ENCODE measurements at places on chromosomes 7 and 10. TPM values are rescaled to one million over a fixed set of nuclear protein-coding genes. Genes with fewer than 3 reads are reported as not detected.

- DNase-seq: peak; percentile 45
These were observed 25.2 kb upstream of the ITPRID1 start for GRCh38 chr7:31488562-31489203.

DNA sequence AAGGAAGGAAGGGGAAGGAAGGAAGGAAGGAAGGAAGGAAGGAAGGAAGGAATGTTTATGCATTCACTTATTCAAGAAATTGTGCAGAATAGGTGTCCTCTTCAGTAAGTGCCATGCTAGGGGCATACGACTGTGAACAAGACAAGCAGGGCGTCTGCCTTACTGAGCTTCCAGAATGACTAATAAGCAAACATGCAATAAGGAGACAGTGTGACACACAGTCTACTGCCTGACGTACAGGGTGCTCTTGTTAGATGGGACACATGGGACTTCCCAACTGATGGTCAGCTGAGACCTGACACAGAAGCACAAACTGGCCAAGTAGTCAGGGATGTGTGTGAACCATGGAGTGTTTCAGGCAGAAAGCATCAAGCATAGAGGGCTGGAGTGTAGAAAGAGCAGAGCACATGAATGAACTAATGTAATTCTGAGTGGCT lies 18.2 kb downstream of the DNAJC12 start:
- peak; percentile 90 for DNase-seq

DNA sequence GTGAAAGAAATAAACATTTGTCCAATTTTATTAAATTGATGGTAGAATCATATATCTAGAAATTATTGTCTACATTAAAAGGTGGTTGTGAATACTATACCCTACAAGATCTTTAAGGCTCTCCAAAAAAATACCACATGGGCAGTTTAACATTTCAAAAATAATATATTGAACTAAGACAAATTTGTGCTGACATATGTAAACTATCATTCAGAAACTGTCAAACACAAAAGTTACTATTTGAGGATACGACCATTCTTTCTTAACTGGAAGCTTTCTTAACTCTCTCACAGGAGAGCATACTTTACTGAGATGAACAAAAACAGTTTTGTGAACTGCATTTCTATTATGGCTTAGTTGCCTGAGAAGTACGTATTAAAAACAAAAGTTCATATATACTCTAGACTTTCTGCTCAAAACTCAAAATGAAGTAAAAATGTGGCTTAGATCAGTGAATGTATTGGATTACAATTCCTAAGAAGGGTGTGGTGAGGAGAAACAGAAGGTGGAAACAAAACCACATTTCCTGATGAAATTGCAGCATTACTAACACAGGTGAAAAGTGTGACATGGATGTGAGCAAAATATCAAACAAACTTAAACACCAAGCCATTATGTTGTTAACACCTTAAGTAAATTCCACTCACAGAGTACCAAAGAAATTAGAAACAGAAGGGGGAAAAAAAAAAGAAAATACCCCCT lies 138.5 kb downstream of the SEMA3A start:
- peak; percentile 14 for DNase-seq

- DNase-seq: no peak
These were observed 1344.3 kb upstream of the LRRTM3 start for GRCh38 chr10:65581426-65582026.

- DNase-seq: no peak
These were observed 332.6 kb downstream of the SH2D4B start for GRCh38 chr10:80870282-80870681.

DNA sequence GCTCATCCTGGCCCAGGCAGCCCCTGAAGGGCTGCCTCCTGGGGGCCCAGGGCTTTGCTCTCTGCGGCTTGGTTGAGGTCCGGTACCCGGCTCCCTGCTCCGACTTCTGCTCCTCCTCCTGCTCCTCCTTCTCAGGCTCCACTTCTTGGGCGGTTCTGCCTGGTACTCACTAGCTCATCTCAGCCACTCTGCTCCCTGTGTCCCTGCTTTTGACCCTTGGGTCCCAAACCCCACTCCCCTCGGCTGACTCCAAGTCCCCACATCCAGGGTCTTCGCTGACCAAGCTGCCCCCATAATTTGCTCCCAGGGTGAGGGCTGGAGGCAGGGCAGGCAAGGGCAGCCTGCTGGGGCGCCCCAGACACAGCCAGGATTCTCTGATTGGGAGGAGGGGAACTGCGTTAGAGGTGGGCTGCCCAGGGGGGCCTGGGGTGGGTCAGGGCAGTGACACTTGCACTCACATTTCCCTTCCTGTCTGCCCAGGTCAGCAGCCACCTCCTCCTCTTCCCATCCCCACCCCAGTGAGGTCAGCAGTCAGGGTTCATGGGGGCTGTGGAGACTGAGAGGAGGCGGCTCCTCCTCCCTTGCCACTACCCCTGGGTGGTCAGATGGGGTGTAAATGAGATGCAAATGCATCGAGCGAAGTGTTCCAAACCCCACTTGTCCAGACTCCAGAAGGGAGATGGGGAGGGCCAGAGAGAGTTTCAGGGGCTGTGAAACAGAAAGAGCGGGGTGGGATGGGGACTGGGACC lies 2.2 kb downstream of the SMARCD3 start:
- peak; percentile 93 for DNase-seq

- no peak for DNase-seq
These were observed 49.1 kb upstream of the STEAP1B start for GRCh38 chr7:22549051-22549450.

DNA sequence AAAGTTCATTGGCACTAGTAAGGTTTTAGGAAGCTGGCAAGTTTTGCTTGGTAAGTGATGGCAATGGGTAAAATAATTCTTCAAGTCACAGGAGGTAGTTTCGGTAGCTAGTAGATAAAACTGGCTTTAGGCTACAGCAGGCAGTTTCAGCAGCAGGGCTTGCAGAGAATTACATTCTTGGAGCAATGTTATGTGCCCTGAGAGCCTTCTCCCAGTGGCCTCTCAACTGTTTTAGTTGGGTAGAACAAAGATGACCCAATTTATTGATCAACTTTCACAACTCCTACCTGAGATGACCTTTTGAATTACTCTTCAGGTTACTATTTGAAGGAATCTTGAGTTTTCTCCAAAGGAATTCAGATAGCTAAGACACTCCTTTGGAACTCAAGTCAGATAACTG lies 16.4 kb upstream of the NFE2L3 start:
- no peak for DNase-seq

- DNase-seq: no peak
These were observed 111.0 kb downstream of the GRID1 start for GRCh38 chr10:86255405-86256251.

DNA sequence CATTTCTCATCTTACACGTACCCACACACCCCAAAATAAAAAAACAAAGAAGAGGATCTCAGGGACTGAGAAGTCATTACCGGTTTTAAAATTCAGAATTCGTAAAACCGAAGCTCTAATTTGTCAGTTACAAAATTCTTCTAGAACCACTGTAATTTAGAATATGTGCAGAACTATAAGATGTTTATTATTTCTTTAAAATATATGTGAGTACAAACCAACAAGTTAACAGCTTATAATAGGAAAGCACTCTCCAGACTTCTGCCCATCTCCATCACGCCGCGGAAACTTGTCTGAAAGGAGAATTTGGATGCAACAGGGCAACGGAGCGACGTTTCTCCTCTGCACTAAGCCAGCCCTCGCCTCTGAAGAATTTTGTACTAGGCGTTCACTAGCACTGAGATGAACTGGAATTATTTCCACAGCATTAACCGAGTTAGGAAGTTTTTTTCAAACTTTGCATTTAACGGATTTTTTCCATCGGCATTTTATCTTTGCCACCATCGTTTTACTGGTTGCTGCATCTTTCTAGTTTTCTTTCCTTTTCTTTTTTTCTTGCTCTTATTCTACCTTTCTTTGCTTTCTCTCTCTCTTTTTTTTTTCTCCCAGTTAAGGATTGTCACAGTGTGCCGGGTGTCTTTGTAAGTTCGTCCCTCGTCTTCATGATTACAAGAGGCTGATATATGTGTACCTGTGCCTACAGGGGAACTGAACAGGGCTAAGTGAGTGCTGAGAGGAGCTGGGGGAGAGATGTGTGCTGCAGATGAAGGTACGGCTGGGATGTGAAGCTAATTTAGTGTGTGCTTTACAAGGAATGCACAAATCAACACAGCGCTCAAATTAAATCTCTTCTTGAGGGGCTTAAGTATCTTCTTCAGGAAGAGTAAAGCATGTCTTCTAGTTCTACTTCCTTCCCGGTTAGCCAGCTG lies 295.9 kb upstream of the NFE2L3 start:
- DNase-seq: no peak

GRCh38 chr10:75436896-75437295 lies 5.5 kb downstream of the LRMDA start:
- DNase-seq: no peak

DNA sequence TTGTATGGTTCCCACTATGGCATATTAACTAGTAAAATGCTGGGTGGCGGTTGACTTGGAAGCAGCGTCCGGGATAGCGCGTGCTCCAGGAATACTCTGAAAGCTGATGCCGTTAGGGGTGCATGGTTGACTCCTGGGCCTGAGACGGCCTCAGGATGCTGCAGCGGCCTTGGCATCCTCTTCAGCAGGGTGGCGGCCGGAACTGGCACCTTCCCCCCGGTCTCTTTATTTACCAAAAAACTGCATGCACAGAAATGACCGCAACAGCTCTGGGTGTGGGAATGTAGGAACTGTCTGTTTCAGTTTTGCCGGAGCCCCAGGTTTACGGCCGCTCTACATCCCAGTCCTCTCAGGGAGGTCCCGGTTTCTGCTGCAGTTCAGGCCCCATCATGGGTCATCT lies 28.8 kb downstream of the PFKP start:
- DNase-seq: peak; percentile 92

DNA sequence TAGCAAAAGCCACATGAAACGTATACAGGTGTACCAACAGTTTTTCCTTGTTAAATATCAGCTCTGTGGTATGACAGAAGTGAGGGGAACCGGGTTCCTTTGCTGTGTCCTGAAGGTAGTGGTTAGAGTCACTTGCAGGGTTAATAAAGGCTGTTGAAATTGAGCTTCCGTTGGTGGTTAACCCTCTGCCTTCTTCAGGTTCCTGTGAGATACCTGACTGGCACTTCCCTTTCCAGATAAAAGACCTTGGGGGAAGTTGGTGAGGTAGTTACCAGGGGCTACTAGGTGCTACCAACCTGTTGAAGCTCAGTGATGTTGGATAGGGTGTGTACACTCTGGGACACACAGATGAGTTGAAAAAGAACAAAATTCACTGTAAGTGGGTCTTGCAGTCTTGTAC lies 384.1 kb downstream of the GATA3 start:
- no peak for DNase-seq

- DNase-seq: no peak
These were observed 110.7 kb downstream of the SEMA3A start for GRCh38 chr7:84083846-84084245.

DNA sequence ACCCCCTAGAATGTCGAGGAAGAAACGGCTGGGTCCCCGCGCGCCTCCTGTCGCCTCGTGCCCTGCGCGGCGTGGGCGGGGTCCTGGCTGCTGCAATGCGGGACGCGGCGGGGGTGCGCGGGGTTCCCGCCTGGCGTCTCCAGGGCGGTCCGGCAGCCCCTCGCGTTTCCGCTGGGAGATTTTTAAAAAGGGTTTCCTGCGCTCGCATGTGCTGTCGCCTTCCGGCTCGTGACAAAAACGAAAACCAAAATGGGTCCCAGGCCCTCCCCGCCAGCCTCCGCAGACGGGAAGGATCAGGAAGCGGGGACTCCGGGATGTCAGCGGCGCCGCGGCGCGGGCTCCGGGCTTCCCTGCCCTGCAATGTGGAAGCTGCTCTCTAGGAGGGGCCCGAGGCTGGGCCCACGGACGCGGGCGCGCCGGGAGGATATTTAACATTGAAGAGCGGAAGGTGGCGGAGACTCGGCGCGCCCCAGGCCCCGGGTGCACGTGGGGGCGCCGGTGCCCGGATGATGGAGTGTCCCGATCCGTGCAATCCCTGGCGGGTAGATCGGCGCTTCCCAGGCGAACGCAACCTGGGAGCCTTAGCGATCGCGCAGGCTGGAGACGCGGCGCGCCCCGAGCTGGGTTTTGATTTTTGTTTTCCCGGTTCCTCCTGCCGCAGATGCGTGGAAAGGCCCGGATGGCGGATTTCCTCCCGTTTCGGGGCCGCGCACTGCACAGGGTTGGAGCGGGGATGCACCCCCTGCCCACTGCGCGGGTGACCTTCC lies 1.0 kb downstream of the PFKP start:
- DNase-seq: peak; percentile 96

DNA sequence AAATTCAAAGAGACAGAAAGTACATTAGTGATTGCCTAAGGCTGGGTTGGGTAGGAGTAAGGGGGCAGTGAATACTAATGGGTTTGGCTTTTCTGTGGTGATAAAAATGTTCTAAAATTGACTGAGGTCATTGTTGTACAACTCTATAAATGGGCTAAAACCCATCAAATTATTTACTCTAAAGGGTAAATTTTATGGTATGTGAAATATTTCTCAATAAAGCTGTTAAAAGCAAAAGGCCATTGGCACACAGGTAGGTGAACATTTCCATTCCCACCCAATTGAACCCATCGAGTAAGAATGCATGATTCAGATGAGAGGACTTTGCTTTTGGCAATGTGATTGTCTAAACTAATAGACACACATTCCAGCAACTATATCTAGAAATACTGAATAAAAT lies 579.4 kb downstream of the GATA3 start:
- DNase-seq: no peak

DNA sequence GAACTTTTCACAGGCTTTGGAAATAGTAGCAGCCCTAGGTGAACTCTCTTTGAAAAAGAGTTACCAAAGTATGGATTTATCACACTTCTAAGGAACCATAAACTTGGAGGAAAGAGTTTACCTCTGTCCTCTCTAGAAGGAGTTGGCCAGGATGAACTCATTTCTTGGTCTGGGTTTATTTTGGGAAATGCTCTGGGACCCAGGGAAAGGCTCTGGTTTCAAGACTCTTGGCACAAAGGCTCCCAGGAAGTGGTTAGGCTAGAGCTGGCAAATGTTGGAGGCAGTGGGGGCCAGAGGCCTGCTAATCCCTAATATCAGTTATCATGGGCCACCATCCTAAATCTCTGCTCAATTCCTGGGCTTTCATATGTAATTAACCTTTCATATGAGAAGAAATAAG lies 36.3 kb upstream of the CDK6 start:
- DNase-seq: no peak

GRCh38 chr7:151680810-151681209 lies 161.1 kb upstream of the RHEB start:
- peak; percentile 85 for DNase-seq

- DNase-seq: peak; percentile 68
These were observed 72.0 kb upstream of the TES start for GRCh38 chr7:116138202-116138801.

GRCh38 chr10:90741926-90742565 lies 115.8 kb downstream of the HTR7 start:
- DNase-seq: no peak

GRCh38 chr10:21494191-21495001 lies 31.1 kb downstream of the SKIDA1 start:
- DNase-seq: peak; percentile 85

ELN gene
- 69.1 TPM for total RNA-seq

ZNF783 gene
- total RNA-seq: 13.4 TPM

IGFBP3 gene
- 2,046 TPM for total RNA-seq

FAM25C gene
- total RNA-seq: not detected

HMX2 gene
- total RNA-seq: not detected

DDC gene
- not detected for total RNA-seq

IL15RA gene
- 1.2 TPM for total RNA-seq

GCK gene
- not detected for total RNA-seq

RBP3 gene
- total RNA-seq: not detected

CPXM2 gene
- total RNA-seq: 0.36 TPM

Data from osteoblast (primary cell).